Activated CD4-positive, alpha-beta T cell treated with anti-CD3 and anti-CD28 coated beads, Interleukin-2, amount 10 ng/mL, durations not matched to agents 7 days and 5 days (primary cell): ENCODE measurements at places on chromosomes 3 and 15. TPM values are rescaled to one million over a fixed set of nuclear protein-coding genes. Genes with fewer than 3 reads are reported as not detected.

FAM131A gene
- total RNA-seq: 4.4 TPM

DNA sequence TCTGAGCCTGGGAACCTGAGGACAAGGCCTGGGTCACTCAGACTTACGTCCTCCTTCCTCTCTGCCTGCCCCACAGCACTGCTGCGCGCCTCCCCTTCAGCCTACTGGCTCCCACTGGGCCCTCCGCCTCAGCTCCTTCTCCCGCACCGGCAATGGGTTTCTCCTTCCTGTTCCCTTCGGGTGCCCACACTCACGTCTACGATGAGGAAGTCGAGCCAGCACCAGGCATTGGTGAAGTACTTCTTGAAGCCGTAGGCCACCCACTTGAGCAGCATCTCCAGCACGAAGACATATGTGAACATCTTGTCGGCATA is 70.0 kb downstream of the EXOG start:
- no peak for DNase-seq

DNA sequence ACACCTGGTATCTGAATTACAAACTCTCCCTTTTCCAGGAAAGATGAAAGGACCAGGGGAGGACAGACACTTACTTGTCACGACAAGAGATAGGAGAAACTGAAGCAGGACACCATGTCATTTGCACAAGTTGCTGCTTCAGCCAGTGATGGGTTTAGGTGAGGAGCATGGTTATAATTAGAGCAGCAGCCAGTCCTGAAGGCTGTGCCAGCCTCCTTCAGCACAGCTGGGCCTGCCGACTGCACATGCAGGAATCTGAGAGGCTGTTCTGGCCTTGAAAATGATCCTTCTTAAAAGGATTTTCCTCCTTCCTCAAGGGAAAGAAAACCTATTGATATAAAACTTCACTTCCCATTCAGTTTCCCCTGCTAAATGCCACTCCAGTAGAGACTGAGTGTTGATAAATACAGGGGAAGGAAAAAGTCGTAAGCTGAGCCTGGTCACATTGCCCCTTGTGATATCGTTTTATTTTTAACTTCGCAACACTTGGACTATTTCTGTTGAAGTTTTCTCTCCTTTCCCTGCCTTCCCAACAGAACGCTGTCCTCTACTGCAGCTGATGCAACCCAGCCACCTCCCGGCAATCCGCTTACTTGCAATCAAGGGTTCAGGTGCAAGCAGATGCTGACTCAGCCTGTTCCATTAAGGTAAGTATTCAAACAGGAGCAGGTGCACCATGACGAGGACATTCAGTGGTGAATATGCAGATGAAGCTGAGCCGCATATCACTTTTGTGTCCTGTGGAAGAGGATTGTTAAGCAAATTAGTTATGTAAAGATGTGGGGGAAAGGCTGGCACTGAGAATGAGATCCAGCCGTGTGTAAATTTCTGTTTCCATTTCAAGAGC is at the start of gene FBXO40:
Gene FBXO40, plus strand, starts transcription at position 524 of the 847 bp plus-strand sequence. CDS start 27,197 bp downstream, outside the sequence.
- DNase-seq: no peak

DNA sequence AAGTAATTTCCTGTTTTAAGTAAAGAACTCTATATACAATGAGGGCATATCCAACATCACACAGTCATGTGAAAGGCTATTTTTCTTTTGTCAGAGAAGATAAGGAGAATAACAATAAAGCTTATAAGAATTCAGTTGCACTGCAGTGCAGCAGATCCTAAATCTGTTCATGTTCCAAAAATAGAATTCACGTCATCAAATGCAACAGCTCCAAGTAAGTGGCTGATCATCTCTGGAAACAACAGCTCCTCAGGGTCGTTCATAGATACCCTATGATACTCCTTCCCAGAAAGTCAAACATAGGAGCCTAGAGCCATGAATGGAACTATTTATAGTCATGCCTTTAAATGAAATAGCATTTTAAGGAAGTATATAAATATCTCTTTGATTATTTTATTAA is 100.2 kb downstream of the FMN1 start:
- no peak for DNase-seq

GRCh38 chr3:126202680-126203079 is 22.3 kb upstream of the ALDH1L1 start:
- no peak for DNase-seq

SLC6A1 gene
- not detected for total RNA-seq

- no peak for DNase-seq
Observed at GRCh38 chr15:67195305-67195704, 59.2 kb downstream of the AAGAB start.

- DNase-seq: no peak
Observed at GRCh38 chr3:81723732-81724313, 37.6 kb downstream of the GBE1 start.

TM4SF4 gene
- total RNA-seq: not detected

- DNase-seq: no peak
Observed at GRCh38 chr3:172150913-172151650, 111.7 kb downstream of the FNDC3B start.

GRCh38 chr3:34351882-34352777 is 553.7 kb downstream of the PDCD6IP start:
- DNase-seq: no peak

- no peak for DNase-seq
Observed at GRCh38 chr15:40985541-40986330, 32.5 kb downstream of the CHAC1 start.

- no peak for DNase-seq
Observed at GRCh38 chr15:38520035-38520434, 44.6 kb downstream of the RASGRP1 start.

GRK7 gene
- not detected for total RNA-seq

ECE2 gene
- total RNA-seq: not detected

DNA sequence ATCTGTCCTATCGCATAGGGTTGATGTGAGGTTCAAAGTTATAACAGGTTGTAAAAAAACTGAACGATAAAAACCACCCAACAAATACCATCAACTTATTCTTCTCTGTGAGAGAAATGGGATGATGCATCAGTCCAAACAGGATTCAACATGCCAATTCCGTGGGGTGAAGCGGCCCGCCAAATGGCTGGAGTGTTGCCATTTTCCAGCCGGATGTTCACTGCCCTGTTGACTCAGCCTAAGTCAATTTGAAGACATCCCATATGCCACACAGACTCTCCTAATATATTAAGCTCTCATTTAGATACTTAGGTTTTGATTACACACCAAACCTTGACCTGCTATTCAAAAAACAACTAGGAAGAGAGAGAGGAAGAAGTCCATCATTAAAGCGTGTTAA is 311.1 kb downstream of the VPS13C start:
- no peak for DNase-seq

SAMMSON gene
- total RNA-seq: not detected
